Renal cortex interstitium (tissue), 15 donors: ENCODE measurements at places on chromosomes 2 and 18. TPM values are rescaled to one million over a fixed set of nuclear protein-coding genes. Genes with fewer than 3 reads are reported as not detected.

DNA sequence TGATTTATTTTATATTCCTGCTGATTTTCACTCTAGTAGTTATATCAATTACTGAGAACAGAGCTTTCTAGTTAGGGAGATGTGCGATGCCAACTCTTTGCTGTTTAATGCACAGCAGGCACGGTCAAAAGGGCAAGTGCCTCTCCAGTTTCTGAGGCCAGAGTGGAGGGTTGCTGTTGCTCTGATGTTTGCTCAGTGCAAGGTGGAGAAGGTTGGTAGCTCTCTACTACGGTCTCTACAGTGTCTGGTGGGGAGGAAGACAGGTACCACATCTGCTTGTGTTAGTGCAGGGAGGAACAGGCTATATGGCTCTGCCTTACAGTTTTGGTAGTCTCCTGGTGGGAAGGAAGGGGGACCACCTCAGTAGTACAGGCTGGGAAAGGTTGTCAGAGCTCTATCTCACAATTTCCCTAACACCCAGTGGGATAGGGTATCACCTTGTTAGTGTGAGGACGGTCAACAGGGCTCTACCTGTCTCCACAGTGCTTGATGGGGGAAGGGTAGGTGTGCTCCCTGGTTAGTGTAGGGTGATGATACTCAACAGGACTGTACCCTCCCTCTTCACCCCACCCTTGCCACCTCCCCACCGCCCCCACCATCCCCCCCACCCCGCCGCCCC, 85.9 kb downstream of the FANCL start:
- DNase-seq, result no peak

- no peak for DNase-seq
Measured at GRCh38 chr2:72991980-72992733, 74.8 kb downstream of the EMX1 start.

DNA sequence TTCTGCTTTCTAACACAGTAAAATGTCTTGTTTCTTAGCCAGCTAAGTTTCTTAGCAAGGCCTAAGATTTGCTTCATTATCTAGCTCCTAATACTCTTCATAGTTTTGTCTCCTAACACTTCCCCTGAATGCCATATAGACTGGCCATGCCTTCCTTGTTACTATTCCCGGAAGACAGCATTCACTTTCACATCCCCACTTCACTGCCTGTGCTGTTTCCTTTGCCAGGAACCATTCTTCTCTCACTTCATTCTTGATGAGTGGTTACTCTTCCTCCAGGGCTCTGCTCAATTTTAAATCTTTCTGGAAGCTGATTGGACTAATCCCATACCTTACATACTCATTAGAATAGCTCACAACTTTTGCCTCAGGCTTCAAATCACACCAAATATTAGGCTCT, 1510.2 kb upstream of the DDX18 start:
- no peak for DNase-seq

GRCh38 chr2:179239195-179239594, 25.4 kb downstream of the SESTD1 start:
- no peak for DNase-seq

GRCh38 chr18:63207835-63208234, 111.7 kb downstream of the BCL2 start:
- DNase-seq, result no peak

DNA sequence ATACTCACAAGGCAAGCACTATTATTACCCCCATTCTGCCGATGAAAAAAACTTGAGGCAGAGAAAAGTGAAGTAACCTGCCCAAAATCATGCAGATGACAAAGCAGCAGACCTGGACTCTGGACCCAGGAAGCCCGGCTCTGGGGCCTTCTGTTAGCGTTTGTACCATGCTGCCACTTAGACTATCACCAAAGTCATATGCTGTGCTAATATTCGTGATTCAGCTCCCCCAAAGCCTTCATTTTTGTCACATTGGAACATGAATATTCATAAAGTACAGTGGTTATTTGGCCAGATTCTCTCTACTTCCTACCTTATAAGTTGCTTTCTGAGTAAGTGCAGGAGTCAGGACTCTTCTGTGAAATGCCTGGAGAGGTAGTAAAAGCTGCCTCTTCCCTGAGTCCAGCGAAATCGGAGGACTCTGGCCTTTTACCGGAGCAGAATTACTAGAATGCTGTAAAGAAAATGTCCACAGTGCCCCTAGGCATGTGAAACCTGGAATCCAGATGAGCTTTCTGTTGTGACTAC, 86.7 kb downstream of the FTCDNL1 start:
- DNase-seq, result no peak

GRCh38 chr2:9967053-9967775, 15.7 kb downstream of the GRHL1 start:
- DNase-seq, result no peak

- DNase-seq, result no peak
Measured at GRCh38 chr2:238817382-238817781, 30.5 kb upstream of the TWIST2 start.

GRCh38 chr2:58571181-58571852, 330.2 kb upstream of the FANCL start:
- peak; percentile 49 for DNase-seq

- no peak for DNase-seq
Measured at GRCh38 chr2:41142478-41142877, 690.6 kb upstream of the SLC8A1 start.

DNA sequence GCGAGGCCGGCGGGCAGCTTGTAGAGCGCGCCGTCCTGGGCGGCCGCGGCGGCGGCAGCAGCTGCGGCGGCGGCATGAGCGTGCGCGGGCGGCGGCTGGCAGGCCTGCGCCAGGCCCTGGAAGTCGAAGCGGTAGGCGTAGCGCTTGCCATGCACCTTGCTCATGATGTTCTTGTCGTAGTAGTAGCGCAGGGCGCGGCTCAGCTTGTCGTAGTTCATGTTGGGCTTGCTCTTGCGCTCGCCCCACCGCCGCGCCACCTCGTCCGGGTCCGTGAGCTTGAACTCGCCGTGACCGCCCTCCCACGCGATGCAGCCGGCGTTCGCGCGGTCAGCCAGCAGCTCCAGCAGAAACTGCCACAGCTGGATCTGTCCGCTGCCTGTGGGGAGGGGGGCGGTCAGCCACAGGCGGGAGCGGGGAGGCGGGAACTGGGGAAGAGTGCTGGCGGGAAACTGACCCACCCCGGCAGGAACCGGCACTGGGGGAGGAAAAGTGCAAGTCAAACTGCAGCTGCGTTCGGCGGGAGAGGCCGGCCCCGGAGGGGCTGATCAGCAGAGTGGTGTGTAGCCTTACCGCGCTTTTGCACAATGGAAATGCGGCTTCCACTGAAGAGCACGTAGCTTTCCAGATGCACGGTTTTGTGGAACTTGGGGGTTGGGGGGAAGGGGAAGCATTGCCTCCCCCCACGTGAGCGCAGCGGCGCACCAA, 3.0 kb downstream of the FEV start:
- no peak for DNase-seq

DNA sequence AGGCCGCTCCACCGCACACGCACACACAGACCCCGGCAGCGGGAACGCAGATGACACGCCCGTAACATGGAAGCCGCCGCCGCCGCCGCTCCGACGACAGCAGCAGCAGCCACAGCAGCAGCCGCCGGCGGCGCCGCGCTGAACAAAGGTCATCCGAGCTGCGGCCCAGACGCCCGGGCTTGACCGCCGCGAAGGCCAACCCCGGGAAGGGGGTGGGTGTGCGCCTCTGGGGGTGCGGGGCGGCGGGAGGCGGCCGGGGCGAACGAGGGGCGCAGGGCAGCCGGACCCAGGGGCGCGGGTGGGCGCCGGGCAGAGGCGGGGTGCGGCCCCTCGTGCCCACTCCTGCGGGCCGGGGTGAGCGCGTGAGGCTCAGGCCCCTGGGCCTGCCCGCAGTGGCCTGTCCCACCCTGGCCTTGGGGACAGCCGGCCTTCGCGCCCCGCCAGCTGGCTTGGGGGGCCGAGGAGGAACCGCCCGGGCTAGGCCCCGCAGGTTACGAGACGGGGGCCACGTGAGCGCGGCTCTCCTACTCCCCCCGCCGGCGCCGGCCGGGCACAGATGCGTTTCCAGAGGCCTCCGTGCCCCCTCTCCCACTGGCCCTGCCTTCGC, 1.0 kb upstream of the ZNF532 start:
- no peak for DNase-seq

GRCh38 chr18:48826271-48826670, 124.5 kb downstream of the SMAD7 start:
- DNase-seq, result no peak

GRCh38 chr2:68464651-68465050, 2.4 kb downstream of the FBXO48 start:
- DNase-seq, result no peak

GRCh38 chr2:63013438-63013837, 37.2 kb upstream of the OTX1 start:
- DNase-seq, result no peak

DNA sequence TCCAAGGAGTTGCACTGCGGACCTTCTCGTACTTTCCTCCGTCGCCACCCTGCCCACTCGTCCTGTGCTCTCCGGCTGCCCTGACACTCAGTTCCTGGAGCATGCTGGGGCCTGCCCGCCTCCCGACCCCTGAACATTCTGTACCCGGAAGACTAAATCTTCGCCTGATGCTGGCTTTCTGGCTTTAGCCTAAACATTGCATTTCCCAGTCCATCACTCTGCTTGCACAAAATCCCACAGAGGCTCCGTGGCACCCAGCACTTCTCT, 550 bp upstream of the SFXN5 start:
- DNase-seq, result no peak

- DNase-seq, result no peak
Measured at GRCh38 chr18:28457784-28458183, 280.9 kb upstream of the CDH2 start.

GRCh38 chr2:124542932-124543640, 518.0 kb downstream of the CNTNAP5 start:
- no peak for DNase-seq

- no peak for DNase-seq
Measured at GRCh38 chr18:56168049-56168781, 470.2 kb downstream of the TXNL1 start.

DNA sequence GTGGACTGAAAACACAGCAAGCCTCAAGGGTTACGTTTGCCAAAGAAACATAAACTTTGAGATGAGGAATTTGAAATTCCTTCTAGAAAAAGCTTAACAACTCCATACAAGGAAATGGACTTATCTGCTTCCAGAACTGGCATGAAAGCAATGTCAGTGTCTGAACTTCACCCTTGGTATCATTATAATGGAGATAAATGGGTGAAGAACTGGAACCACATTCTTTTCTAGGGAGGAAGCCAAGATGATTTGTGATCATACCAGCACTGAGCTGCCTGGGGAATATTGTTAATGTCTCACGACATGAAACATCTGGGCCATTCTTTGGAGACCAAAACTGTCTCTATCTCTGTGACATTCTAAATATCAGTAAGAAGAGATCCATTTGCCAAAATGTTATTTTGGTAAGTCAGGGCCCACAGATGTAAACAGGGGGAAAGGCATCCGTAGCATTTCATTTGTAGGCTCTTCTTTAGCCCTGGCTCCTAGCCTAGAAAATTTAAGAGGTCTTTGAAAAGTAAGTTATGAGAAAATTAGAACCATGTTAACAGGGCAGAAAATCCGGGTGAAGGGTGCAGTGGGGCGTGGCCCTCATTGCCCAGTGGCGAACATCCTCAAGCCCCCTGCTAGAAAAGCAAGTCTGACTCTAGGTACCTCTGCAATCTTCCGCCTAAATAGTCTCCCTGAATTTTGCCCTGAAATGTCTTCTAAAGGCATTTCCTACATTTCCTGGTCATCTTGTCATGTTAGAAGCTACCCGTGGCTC, 295.3 kb upstream of the EPAS1 start:
- DNase-seq, result no peak

DNA sequence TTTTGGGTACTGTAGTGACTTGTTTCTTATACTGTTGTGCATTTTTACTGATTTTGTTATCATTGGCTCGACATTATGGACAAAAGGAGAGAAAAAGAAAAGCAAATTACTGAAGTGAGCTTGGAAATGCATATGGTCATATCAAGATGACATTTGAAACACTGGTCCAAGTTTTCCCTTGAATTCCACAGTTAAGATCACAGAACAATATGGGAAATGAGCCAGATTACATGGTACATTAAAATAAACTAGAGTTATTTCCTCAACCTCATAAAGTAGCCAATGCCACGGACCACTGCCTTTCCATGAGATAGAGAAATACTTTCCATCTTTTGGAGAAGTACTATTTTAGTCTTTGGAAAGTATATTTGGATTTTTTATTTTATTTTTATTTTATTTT, 62.0 kb upstream of the SGPP2 start:
- DNase-seq, result no peak

Gene KIF5C
- polyA plus RNA-seq, result 5.6 TPM

Gene CASP8
- 15.3 TPM for polyA plus RNA-seq

Gene NIF3L1
- 36.3 TPM for polyA plus RNA-seq

Gene COL5A2
- 115 TPM for polyA plus RNA-seq

Gene IL18RAP
- 0.27 TPM for polyA plus RNA-seq

Gene REG3A
- not detected for polyA plus RNA-seq

Gene PTPRN
- polyA plus RNA-seq, result not detected

Gene GPC1
- 45.1 TPM for polyA plus RNA-seq

Gene NGEF
- 3.5 TPM for polyA plus RNA-seq

Gene DYSF
- polyA plus RNA-seq, result 20.0 TPM

Gene REG1B
- not detected for polyA plus RNA-seq

Gene GALNT3
- 10.6 TPM for polyA plus RNA-seq

Gene NDC80
- 23.3 TPM for polyA plus RNA-seq

Gene UBXN4
- polyA plus RNA-seq, result 162 TPM
